ENCODE measurements at places on chromosomes 5 and 9. TPM values are rescaled to one million over a fixed set of nuclear protein-coding genes. Genes with fewer than 3 reads are reported as not detected.

The SQSTM1 gene
- 144 TPM for total RNA-seq

The DNAI1 gene
- 0.22 TPM for total RNA-seq

The RAB3C gene
- total RNA-seq: 11.5 TPM

The CCDC112 gene
- 13.0 TPM for total RNA-seq

The ITGA2 gene
- 3.2 TPM for total RNA-seq

DNA sequence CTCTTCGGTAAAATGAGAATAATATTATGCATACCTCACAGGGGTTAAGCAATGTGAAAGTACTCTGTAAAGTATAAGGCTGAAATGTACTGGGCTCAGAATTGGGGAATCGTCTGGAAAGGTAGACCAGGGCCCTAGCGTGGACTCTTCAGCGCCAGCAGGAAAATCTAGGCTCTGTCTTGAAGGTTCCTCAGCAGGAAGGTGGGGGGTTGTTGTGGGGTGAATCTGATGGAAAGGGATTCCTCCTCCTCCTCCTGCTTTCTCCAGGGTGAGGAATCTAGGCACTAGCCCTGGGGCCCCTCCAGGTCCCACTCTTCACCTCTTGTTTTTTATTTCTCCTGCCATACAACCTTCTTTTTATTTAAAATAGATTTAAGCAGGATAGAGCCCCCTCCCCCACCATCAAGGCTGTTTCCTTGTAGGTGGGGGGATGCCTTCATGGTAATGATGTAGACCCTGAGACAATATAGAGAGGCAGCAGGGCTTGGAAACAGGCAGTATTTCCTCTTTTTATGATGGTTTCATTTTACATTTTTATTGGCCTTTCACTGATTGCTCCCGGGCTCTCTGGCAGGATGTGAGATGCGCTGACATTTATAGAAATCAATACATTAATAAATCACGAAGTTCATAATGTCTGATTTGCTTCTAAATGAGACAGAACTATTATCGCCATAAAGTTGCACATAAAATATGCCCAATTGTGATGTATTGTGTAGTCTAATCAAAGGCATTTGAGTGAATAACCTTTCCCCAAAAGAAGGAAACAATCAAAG, 78.9 kb upstream of the GABRP start:
- no peaks in the 10 kb centered on the region for H3K36me3 ChIP-seq
- H3K4me1 ChIP-seq: no peaks in the 10 kb centered on the region
- H3K4me3 ChIP-seq: no peak overlapping the region
- DNase-seq: no peak
- H3K27me3 ChIP-seq: no peaks in the 10 kb centered on the region

DNA sequence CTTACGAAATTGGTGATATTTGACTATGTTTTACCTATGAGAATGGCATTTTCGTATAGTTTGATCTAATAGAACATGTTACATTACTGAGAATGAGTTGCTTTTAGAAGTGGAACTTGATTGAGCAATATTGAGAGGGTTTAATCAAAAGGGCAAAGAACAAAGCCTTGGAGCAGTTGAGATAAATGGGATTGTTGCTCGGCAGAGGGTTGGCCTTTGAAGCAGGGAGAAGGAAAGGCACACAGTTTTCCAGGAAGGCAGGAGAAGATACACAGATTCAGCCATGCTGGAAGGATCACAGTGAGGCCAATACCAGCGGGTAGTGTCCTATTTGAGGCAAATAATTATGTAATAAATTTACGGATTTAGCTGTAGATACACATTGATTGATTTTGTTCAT, 19.5 kb downstream of the MAN2A1 start:
- no peak overlapping the region for H3K4me3 ChIP-seq
- H3K4me1 ChIP-seq: peaks cover 9% of the 10 kb centered on the region
- DNase-seq: no peak
- H3K27ac ChIP-seq: no peak overlapping the region
- no peaks in the 10 kb centered on the region for H3K27me3 ChIP-seq
- H3K36me3 ChIP-seq: peaks cover 5% of the 10 kb centered on the region

DNA sequence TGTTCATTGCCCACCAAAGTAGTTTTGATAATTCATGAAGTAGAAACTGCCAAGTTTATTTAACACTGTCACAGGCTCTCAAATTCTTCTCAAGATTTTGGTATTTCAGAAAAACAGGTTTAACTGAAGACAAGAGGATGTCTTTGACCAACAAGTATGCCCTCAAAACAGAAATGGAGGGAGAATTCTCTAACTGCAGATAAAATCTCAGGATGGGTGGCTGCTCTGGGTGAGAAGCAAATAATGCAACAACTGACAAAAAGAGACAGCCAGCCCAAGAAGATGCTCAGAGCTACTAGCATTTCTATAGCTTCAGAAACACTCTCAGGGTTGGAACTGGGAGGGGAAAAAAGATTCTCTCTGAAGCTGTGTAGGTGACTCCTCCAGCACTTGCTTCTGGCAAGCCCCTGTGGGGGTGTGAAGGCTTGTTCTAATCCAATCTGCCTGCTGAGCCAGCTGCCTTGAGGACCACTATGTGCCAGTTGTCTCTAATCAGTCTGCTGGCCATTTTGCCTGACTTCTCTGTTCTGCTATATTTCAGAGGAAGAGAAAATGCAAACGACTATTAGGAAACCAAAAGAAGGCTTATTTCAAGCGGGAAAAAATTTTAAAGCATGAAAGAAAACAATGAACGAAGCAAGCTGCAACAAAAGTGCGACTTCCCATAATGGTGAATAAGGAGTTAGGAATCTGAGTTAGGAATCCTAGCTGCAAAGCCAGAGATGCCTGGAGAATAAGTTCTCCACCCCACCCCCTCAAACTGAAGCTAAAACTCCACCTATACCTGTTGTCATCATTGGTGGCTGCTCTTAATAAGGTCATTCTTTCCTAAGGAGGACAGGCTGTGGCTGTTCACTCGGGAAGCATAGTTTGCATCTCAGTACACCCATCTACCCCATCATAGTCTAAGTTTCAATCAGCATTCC, 147.5 kb downstream of the GNAQ start:
- no peaks in the 10 kb centered on the region for H3K27me3 ChIP-seq
- H3K4me3 ChIP-seq: no peak overlapping the region
- H3K4me1 ChIP-seq: peaks cover 10% of the 10 kb centered on the region
- H3K27ac ChIP-seq: no peak overlapping the region
- DNase-seq: no peak

DNA sequence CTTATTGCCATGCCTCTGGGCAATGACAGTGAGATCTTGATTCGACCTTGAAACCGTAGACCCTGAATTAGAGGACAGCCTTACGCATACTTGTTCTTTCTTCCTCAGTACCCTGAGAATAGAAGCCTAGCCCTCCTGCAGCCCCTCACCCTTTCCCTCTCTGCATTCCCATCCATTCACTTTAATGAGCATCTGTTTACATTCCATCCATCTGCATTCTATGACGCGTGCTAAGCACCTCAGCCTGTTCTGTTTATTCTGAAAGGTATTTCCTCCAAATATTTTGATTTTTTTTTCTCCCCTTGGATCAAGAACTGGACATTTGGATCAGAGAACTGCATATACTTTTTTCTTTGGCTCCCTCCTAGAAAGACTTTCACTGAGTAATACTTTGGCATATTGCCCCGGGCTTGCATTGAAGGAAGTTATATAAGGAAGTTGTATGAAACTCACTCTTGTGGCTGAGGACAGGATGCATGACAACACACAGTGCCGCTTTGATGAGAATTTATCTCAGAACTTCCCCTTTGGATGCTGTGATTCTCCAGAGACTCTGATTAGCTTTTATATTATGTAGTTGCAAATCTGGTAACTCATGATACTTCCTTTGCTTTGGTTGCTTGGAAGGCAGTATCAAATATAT, 15.7 kb downstream of the TMEM8B start:
- H3K27me3 ChIP-seq: no peaks in the 10 kb centered on the region
- H3K4me1 ChIP-seq: peaks cover 14% of the 10 kb centered on the region
- DNase-seq: no peak
- H3K36me3 ChIP-seq: peaks cover 17% of the 10 kb centered on the region
- H3K27ac ChIP-seq: peak overlapping the region; percentile 35

DNA sequence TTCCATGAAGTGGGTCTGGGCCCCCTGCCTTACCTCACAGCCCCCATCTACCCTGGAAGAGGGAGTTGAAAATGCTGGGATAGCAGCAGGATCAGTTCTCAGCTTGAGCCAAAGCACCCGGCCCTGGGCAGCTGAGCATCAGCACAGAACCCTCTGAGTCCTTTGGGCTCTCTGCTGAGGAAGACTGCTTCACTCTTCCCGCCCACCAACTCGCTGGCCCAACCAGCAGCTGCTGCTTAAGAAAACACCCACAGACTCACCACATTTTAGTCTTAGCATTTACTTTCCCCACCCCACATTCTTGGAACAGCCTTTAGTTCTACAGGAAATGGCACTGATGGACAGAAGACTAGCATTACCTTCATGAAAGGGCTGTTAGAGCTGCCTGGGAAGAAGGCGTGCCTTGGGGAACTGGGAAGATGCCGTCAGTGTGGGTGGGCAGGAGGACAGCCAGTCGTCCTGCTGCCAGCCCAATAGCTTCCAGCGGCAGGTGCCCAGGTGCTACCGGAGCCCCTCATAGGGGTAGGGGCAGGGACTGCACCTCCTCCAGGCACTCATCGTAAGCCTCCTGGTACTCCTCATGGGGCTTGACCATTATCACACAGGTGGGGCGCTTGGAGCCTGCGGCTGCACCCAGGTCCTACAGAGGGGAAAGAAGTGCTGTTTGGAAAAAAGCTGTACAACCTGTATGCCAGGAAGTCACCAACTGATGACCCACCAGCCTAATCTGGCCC, 4.3 kb downstream of the NHP2 start:
- no peak overlapping the region for H3K27ac ChIP-seq
- H3K36me3 ChIP-seq: peaks cover 78% of the 10 kb centered on the region
- no peak for DNase-seq
- H3K27me3 ChIP-seq: no peaks in the 10 kb centered on the region

DNA sequence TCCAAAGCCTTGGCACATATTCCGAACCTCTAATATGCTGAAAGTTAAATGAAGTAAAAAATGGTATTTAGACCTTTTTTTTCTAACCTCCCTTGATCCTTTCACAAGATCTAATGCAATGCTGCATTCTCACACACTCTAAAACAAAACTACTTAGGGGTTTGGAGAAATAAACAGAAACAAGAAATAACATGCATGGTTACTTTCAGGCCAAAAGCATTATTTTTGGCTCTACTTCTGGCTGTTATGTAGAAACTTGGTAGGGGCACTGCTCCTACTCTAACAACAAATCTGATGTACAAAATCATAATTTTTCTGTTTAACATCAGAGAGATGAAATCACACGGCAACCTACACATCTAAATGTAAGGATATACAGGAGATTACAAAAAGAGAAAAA, 51.2 kb downstream of the CHD1 start:
- no peak overlapping the region for H3K4me3 ChIP-seq
- DNase-seq: no peak
- no peak overlapping the region for H3K27ac ChIP-seq

All from H9 (cell line).